ENCODE measurements at places on chromosomes 6 and 20.

GRCh38 chr6:163532526-163533078 lies 118.1 kb downstream of the QKI start:
- no peak for DNase-seq

GRCh38 chr6:107786709-107787588 lies 37.2 kb downstream of the SCML4 start:
- DNase-seq, result no peak

DNA sequence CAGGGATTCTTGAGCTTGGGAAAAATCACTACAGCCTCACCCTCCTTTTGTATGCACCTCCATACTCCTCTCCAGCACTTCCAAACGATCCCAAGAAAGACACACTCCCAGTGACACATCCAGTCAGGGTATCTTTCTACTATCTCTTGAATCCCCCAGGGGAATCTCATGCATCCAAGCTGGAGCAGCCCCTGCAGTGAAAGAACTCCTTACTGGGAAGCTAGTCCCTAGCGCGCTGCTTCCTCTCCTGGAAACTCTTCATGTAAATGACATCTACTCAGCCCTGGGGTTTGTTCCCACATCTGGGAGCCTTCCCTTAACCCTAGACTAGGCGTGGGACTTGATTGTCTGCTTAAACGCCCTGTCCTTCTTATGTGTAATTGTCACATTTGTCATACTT lies 329.1 kb upstream of the QKI start:
- no peak for DNase-seq

- no peak for DNase-seq
Observed at GRCh38 chr6:41028561-41029412, 10.2 kb downstream of the UNC5CL start.

DNA sequence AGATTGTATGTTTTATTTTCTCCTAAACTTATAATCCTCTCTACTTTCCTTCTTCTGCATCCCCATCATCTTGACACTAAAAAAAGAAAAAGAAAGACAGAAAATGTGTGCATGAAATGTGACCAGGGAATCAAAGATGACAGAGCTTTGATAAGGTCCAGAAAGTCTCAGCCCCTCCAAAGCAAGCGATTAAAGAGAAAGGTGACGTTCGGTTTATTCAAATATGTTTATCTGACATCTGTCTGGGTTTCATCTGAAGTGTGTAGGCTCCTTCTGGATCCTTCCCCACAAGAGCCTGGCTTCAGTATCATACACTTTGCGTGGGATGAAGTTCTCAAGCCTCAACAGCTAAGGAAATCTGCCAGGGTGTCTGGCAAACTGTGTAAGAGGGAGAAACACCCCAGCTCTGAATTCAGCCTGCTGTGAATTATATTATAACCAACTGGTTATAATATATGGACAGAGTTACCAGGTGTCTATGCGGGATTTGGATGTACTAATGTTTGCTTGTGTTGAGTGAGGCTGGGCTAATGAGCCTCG lies 263.0 kb downstream of the ZNF217 start:
- DNase-seq, result no peak

DNA sequence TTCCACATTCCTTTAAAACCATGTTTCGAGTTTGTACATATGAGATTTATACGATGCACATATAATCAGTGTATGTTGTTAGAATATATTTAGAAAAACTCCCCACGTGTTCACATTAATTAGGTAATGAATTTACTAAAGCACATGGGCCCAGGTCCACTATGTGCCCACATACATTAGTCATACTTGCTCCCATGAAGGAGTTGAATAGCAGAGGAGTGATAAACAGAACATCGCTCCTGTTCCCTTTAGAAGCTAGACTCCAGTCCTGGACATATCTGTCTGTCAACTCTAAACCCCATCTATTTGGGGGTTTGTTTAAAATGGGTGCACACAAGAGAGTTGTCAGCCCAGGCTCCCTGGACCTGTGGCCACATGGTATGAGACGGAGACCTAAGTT lies 108.1 kb upstream of the TIAM2 start:
- no peak for DNase-seq
